ENCODE measurements at places on chromosomes 13 and 19.

- no peak for DNase-seq
These were observed 12.6 kb downstream of the FSD1 start for GRCh38 chr19:4316956-4317355.

DNA sequence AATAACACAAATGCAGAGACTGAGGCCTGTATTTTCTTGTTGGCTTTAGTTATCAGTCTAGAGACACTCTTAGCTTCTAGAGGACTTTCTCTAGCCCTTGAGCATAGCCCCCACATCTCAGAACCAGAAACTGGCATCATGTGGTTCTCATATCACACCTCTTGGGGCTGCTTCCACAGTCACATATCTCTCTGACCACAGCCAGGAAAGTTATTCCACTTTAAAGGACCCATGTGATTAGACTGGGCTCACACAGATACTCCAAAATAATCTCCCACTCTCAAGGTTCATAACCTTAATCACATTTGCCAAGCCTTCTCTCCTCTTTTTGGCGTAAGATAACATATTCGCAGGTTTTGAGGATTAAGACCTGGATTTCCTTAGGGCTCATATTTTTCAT lies 846.9 kb upstream of the MIR17HG start:
- no peak for DNase-seq

- no peak for DNase-seq
These were observed 102.8 kb downstream of the EFNB2 start for GRCh38 chr13:106432636-106433035.

GRCh38 chr13:24005755-24006281 lies 108.5 kb upstream of the C1QTNF9B start:
- no peak for DNase-seq

GRCh38 chr13:110126391-110126961 lies 180.5 kb downstream of the COL4A1 start:
- peak; percentile 76 for DNase-seq

DNA sequence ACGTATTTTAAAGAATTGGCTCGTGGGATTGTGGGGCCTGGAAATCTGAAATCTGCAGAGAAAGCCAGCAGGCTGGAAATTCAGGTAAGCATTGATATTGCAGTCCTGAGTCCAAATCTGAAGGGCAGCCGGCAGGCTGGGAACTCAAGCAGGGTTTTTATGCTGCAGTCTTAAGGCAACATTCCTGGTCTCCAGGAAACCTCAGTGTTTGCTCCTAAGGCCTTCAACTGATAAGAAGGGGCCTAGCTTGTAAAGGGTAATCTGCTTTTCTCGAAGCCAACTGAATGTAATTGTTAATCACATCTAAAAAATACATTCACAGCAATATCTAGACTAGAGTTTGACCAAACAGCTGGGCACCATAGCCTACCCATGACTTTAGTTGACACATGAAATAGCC lies 154.4 kb downstream of the EFNB2 start:
- no peak for DNase-seq
